ENCODE measurements at places on chromosomes 13 and 19.

- DNase-seq, result no peak
Observed at GRCh38 chr13:106499896-106500295, 35.6 kb downstream of the EFNB2 start.

DNA sequence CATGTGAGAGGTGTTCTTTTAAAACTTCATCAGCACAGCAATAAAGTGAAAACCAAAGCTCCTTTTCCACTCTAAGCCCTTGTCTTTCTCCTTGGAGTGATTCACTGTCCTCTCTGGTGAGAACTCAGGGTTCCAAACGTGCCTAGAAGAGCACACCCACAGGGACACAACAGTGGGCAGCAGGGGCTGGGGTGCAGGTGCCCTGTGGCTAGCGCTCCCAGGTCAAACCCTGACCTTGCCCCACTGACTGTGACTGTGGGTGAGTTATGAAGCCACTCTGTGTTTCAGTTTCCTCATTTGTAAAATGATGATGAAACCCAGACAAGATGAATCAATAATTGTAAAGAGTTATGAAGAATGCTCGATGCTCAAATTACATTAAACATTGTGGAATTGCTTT lies 37.6 kb upstream of the IGFL1 start:
- no peak for DNase-seq

DNA sequence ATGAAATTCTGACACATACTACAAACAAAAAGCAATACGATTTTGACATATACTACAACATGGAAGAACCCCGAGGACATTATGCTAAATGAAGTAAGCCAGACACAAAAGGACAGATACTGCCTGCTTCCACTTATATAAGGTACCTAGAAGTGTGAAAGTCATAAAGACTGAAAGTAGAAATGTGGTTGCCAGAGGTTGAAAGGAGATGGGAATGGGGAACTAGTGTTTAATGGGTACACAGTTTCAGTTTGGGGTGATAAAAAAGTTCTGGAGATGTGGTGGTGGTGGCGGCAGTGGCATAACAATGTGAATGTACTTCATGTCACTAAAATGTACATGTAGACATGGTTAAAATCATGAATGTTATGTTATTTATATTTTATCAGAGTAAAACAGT lies 12.1 kb upstream of the NDFIP2 start:
- DNase-seq, result no peak

DNA sequence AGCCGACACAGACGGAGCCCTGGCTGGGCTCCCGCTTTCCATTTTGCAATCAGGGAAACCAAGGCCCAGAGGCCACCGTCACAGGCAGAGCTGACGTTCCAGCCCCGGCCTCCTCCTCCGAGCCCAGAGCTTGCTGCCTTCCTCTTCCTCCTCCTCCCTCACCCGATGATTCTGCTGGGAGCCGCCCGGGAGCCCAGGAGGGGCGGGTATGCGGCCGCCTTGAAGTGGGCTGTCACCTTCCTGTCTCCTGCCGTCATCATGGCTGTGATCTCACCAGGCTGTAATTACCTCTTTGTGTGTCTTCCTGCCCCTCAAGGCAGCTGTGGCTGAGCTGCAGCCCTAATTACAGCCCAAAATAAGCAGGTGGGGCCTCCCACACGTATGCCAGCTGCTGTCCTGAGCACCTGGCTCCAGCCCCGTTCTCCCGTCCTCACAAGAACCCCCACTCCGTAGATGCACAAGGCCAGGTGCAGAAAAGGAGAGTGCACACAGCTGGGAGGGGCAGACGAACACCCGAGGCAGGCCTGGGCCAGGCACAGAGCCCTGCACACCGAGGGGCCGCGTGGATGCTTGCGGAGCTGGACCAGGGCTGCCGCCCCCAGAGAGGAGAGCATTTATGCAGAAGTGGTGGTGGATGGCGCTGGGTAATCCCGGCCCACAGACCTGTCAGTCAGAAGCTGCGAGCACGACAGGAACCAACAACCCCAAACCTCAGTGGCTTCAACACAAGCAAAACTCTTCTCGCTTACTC lies 4.0 kb downstream of the TPGS1 start:
- DNase-seq, result no peak

DNA sequence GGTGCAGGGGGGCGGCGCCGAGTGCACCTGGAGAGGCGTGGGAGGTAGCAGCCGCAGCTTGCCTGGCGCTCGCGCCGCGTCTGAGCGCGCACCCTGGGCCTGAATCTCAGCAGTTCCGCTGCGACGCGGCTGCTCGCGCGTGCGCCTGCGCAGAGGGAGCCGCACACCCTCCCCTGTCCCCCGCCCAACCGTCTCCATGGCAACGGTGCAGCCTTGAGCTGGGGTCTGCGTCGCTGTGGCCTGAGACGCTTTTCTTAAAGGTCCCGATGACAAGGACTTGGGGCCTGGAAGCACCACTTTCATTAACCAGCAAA lies at the start of gene PNMA8B:
Gene PNMA8B, minus strand, starts transcription at position 82 of the 314 bp plus-strand sequence. CDS start 402 bp downstream, outside the sequence.
- no peak for DNase-seq

DNA sequence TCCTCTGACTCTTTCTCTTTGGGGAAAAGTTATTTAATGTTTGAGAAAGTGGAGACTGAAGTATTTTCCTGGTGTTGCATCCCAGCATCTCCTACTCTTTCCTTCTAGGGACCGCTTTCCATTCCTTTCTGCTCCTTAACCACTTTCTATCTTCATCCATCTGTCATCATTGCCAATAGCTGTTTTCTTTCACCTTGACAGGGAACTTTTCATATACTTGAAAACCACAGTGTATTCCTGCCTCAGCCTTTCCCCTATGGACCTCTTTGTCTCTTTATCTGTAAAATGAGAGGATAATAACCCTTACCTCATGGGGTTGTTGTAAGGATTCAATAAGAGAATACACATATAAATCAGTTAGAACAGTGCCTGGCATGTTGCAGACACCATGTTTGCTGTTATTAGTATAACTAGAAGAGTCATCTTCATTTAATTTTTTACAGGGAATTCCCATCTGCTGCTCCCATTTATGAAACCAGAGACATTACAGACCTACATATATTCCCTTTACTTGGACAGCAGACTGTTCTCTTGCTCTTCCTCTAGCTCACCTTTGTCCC lies 31.8 kb downstream of the LCP1 start:
- DNase-seq, result no peak

GRCh38 chr13:28349907-28350654 lies 144.8 kb downstream of the FLT1 start:
- DNase-seq, result no peak

- DNase-seq, result no peak
Observed at GRCh38 chr13:62875118-62875640, 1459.5 kb upstream of the PCDH20 start.

- no peak for DNase-seq
Observed at GRCh38 chr19:31092274-31092673, 257.0 kb downstream of the TSHZ3 start.

DNA sequence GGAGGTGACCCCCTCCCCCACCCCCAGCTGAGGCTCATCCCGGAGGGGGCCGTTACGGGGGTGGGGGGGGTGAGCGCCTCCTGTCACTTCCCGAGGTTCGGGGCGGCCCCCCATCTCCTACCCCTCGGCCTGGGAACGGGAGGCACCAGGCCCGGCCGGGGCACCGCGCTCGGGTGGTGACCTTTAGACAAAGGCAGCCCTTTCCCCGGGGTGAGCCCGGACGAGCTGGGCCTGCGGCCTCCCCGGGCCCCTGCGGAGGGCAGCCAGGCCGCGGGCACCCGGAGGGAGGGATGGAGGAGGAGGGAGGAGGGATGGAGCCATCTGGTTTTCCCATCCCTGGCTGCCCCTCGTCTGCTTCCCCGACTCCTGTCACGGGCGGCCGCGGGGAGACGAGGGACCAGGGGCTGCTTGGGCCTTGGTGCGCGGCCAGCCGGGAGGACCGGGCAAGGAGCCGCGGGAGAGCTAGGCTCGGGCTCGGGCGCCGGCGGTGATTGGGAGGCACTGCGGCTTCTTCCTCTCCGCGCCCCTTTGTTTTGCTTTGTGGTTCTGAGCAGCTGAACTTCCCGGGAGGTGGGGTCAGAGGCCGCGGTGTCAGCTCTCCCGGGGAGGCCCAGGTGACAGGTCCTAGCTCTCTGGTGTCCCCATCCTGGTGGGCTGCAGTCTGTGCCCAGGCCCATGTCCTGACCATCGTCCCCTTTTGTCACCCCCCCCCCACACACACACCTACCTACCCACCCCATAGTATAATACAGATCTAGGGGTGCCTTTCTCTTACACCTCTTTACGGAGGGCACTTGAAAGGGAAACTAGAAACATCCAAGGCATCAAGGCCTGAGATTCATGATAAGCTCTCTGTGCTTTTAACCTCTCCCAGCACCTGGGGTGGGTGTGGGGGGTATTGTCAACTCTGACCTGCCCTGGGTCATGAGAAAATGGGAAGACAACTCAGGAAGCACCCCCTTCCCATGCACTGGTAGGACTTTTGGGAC lies 1.3 kb downstream of the BICRA start:
- no peak for DNase-seq

GRCh38 chr13:90270226-90270625 lies 1077.3 kb upstream of the MIR17HG start:
- DNase-seq, result no peak

DNA sequence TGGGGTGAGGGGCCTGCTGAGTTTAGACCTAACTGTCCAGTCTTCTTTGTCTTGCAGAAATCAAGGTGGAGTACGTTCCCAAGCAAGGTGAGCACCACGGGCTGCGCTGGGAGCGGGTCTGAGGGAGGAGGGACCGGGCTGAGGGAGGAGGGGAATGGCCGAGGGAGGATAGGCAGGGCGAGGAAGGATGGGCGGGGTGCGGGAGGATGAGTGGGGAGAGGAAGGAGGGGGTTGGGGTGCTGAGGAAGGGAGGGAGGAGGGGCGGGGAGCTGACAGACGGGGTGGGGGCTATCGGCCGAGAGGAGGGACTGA lies 18.5 kb downstream of the MYBPC2 start:
- no peak for DNase-seq

GRCh38 chr13:43128504-43128961 lies 105.1 kb downstream of the DNAJC15 start:
- no peak for DNase-seq

DNA sequence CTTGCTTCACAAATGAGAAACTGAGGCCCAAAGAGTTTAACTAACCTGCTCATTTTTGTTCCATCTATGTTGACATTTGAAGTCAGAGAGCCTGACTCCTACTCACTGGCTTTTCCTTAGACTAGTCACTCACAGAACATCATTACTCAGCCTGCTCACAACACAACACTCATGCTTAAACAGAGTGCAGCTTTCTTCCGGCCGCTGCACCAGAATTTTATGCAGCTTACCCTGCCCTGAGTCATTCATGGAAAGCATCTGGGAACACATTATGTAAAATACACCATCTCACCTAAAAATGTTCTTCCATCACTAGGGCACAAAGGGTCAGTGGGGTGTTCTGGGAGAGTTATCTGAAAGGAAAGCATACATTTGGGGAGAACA lies 303.4 kb downstream of the SPRY2 start:
- DNase-seq, result peak; percentile 65

GRCh38 chr13:33639158-33639557 lies 178.8 kb upstream of the RFC3 start:
- DNase-seq, result peak; percentile 34

- no peak for DNase-seq
Observed at GRCh38 chr19:35901055-35901644, 810 bp upstream of the NFKBID start.

DNA sequence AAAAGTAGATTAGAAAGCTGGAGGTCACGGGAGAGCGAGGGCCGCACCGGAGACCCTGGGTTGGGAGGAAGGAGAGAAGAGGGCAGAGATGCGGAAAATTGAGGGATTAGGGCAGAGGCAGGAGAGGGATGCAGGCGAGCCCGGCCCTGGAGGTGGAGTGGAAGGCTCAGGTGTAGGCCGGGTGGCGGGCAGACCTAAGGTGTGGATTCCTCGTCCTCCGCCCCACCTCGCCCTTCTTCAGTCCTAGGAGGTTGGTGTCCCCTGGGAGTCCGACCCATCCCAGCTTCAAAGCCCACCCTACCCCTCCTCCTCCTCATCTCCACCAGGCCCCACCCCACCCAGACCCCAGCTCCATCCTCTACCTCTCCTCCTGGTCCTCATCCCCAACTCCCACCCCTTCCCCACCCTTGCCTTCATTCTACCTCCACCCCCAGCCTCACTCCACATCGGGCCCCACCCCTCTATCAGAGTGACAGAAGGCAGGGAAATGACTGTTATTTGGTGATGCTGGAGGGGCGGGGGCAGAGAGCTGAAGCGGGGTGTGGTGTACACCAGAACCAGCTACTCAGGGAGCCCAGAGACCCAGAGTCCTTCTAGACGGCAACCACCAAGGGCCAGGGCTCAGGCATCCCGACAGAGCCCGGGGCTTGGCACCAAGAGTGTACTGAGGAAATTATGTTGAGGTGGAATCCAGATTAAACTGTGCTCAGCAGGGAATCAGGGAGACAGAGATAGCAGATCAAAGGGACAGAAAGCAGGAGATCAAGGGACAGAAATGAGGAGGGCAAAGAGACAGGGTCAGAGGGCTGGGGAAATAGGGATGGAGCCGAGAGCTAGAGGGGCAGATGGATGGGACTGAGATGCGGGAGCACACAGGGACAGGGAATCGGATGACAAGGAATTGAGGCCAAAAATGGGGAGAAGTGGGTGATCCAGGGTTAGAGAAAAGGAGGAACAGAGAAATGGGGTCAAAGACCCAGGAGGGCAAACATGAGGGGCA lies 6.4 kb downstream of the ERFL start:
- no peak for DNase-seq

DNA sequence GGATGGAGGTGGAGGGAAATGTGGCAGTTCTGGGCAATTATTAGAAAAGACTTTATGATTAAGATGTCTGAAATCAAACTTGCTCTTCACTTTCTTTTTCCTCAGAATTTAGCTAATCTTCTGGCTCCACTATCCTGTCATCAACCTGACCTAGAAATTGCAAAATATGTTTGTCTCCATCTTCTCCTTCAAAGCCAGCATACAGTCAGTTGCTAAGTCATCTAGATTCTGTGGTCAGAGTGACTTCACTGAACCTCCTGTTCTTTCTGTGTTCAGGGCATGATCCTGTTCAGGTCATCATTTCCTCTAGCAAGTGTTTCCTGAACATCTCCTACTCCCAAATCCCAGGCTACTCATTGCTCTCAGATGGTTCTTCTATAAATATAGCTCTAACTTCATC lies 10.8 kb upstream of the CCNA1 start:
- no peak for DNase-seq

DNA sequence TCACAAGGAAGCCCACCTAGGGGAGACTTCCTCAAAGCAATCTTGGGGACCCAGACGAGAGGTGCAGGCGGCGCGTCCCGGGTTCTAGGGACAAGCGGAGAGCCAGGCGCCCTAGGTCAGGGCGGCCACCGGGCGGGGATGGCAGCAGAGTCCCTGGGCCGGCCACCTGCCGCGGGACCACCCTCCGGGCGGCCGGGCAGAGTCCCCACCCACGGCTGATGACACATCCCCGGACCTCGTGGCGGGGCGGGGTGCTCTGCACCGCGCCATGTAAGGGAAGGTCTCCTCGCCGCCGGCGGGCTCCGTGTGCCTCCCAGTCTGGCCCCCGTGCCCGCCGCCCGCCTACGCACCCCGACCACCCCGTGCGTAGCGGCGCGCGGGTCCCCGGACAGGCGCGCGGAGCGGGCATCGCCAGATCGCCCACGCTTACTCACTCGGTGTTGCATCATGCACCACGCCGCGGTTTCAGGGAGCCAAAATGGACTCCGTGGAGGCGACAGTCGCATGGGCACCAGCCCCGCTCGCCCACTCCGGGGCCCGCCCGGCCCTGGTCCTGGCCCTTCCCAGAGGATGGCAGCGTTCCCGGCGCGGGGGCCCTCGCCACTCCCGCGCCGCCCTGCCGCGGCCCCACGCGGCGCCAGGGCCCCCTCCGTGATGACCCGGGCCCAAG lies 643 bp downstream of the SLC7A1 start:
- DNase-seq, result peak; percentile 2

GRCh38 chr13:109211616-109212015 lies 574.8 kb downstream of the IRS2 start:
- no peak for DNase-seq

Measured in AG04450 (cell line).